Suppressor macrophage (primary cell): ENCODE measurements at places on chromosomes 16 and 17.

- DNase-seq, result no peak
Observed at GRCh38 chr17:57888311-57889216, 38.7 kb upstream of the MRPS23 start.

- DNase-seq, result peak; percentile 16
Observed at GRCh38 chr16:73713778-73714495, 582.7 kb upstream of the PSMD7 start.

GRCh38 chr16:71883168-71883848 is 674 bp downstream of the ZNF821 start:
- DNase-seq, result peak; percentile 10

DNA sequence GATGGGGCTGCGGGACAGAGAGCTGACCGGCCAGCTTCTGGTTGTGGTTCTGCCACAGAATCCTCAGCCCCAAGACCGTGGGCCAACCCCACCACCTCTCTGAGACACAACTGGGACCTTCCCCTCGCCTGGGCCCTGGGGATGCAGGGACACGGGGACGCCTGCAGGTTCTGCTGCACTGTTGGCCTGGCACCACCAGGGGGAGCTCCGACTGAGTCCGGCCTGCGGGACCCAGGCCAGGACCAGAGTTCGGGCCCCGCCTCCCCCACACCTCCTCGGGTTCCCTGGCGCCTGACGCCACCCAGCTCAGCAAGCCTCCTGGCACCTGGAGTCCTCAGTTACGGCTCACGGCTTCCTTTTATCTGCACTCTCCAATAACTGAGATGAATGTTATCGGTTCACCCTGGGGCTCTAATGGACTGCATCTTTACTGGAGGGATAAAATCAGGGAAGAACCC is 27.3 kb downstream of the TBC1D16 start:
- DNase-seq, result peak; percentile 87

DNA sequence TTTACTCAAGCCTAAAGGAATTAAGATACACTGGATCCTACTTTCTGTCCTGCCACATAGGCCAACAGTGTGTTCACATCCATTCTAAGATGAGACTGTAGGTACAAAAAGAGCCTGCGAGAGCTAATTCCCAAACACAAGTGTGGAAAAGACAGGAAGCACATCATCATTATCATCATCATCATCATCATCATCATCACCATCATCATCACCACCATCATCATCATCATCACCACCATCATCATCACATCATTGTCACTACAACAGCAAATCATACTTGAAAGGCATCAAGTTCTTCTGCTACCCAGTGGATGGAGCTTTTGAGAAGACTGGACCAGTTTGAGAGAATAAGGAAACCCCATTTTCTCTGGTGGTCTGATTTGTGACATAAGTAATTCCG is 268.1 kb downstream of the HS3ST3A1 start:
- DNase-seq, result no peak

GRCh38 chr17:73909186-73909585 is 264.9 kb upstream of the SDK2 start:
- DNase-seq, result no peak

- DNase-seq, result no peak
Observed at GRCh38 chr16:48394355-48394703, 9.1 kb upstream of the SIAH1 start.

DNA sequence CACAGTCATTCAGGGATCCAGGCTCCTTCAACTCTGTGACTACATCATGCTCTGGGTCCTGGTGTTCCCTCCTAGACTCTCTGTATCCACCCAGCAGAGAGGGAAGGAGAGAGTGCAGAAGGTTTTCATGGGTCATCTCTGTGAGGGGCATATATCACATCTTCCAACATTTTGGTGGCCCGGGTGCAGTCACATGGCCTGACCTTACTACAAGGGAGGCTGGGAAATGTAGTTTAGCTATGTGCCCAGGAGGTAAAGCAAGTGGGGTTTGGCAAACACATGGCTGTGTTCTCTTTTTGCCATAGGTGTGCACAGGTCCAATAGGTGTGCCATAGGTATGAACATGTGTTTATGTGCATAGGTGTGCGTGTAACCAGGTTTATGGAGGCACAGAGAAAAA is 222.2 kb upstream of the EEF2KMT start:
- no peak for DNase-seq

GRCh38 chr17:65790241-65790640 is 228.8 kb upstream of the AXIN2 start:
- DNase-seq, result no peak

DNA sequence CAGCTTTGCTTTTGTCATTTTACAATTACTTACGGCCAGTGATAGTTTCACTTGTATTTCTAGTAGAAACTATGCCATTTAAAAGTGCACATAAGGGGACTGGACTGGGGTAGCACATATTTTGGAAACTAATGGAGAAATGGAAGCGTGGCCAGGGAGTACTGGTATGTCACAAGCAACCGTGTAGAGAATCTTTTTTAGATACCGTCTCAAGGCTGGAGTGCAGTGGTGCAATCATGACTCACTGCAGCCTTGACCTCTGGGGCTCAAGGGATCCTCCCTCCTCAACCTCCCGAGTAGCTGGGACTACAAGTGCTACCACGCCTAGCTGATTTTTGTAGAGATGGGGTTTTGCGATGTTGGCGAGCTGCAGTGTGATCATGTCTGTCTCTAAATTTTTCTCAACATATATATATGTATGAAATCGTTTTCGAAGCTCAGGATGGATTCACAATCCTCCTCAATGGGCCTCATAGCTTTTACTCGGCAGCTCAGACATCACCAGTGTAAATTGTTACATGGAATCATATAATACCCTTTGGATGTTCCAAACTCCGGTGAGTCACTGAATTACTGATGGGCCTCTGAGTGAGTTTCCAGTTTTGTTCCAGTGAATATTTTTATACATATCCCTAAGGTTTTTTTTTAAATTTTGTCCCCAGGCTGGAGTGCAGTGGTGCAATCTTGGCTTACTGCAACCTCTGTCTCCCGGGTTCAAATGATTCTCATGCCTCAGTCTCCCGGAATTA is 51.7 kb downstream of the ZNF778 start:
- DNase-seq, result no peak

DNA sequence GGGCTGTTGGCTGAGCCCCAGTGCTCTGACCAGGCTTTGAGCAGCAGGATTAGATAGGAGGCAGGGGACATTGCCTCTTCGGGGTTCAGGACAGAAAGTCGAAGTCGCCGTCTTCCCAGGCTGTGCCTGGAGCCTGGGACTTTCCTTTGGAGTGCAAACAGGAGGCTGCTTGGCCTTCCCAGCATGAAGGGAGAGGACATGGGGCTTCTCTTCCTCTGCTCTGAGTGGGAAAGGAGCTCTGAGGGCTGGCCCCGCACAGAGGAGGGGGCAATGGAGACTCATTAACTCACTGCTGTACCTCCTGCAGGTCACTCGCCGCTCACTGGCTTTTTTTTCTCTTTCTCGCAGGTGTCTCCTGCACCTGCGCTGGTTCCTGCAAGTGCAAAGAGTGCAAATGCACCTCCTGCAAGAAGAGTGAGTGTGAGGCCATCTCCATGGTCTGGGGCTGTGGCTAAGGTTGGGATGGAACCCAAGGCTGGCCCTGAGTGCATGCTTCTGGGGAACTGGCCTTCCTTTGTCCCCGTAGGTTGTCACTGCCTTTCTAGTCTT is 642 bp downstream of the MT1F start:
- DNase-seq, result no peak

GRCh38 chr17:31269036-31269577 is 27.9 kb downstream of the OMG start:
- no peak for DNase-seq

DNA sequence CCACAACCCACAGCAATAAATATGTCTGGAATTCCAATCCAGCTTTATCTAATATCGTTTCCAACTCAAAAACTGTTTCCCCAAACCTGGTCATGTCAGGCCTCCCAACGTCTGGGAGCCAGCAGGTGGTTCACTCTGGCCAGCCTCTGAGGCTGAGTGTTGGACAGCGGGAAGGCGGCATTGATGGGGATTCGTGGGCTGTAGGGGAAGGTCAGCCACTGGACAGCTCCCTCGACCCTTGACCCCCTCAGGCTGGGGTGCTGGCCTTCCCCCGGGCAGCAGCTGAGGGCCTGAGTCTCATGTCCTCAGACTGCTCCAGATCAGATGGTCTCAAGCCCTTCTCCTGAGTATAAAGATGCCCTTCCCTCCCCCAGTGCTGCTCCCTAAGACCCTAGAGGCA is 50.2 kb downstream of the SDK2 start:
- no peak for DNase-seq

DNA sequence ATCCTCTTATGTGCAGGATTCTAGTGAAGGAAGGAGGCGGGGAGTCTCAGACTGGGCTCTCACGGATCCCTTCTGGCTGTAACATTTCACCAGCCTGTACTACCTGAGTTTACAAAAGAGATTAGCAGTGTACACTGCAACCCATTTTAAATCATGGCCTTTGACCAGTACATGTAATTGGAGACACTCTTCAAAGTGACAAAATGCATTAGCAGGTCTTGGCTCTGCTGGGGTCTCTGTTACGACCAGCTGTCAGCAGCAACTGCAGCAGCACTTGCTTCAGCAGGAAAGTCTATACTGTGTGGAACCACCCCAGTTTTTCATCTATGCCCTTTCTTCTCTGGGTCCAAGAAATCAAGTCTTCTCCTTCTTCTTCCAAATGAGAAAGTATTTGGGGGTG is 322.8 kb upstream of the ASIC2 start:
- no peak for DNase-seq

GRCh38 chr16:25052530-25052929 is 37.4 kb upstream of the ARHGAP17 start:
- DNase-seq, result no peak

GRCh38 chr16:55035029-55035428 is 104.4 kb downstream of the IRX5 start:
- peak; percentile 41 for DNase-seq

- DNase-seq, result no peak
Observed at GRCh38 chr17:2695961-2696760, 15.4 kb downstream of the CLUH start.

DNA sequence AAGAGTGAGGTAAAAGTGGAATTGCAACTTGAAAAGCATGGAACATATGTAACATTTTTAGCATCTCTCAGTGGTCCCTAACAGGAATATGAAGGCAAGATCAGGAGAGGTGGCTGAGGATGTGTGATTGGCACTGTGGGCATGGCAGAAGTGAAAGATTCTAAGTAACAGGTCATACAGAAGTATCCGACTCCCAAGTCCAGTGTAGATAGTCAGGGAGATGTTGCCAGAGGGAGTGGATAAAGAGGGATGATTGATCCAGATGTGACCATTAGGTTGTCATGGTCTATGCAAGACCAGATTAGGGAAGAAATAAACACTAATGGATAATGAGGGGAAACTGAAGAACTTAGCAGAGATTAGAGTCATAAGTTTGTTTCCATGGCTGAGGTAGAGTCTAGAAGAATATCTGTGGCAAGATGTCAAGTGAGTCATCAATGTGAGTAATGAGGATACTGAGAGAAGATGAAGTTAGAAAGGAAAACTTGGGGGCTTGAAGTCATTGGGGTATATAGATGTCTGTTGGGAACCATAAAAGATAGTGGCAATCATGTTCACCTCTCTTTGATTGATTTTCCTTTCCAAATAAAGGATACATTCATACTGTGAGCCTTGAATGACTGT is 23.9 kb upstream of the CAPNS2 start:
- DNase-seq, result peak; percentile 34

DNA sequence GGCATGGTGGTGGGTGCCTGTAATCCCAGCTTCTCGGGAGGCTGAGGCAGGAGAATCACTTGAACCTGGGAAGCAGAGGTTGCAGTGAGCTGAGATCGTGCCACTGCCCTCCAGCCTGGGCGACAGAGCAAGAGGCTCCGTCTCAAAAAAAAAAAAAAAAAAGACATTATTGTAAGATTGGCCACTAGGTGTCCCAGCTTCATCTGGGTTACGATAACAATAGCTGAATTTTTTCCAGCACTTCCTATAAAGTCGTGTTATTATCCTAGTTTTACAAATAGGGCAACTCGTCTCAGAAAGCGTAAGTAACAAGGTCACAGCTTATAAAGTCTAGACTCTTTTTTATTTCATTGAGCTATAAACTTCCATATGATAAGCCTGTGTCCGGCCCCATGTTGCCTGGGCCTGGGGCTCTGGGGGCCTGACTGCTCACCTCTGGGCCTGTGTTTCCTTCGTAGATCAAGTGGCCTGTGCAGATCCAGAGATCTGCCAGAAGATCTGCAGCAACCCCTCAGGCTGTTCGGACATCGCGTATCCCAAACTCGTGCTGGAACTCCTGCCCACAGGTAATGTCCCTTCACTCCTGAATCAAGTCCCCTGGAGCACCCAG is 60.5 kb downstream of the SLC5A11 start:
- DNase-seq, result no peak

DNA sequence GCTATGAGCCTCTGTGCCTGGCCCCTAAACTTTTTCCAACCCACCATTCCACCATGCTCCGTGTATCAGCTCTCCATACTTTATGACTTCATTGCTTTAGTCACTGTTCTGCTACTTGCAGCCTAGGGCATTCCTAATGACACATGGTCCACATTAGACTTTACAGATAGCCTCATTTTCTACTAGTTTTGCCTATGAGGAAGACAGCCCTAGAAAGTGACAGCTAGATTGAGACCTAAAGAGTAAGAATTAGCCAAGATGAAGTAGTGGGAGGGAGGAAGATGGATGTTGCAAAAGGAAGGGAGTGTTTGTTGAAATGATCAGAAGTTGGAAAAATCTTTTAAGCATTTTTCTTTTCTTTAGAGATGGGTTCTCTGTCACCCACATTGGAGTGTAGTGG is 11.0 kb downstream of the C16orf54 start:
- DNase-seq, result peak; percentile 80

- DNase-seq, result peak; percentile 47
Observed at GRCh38 chr17:17314501-17315071, 11.4 kb downstream of the NT5M start.

GRCh38 chr17:81911277-81911961 is at the start of gene PCYT2:
TSS of gene PCYT2 (minus strand) at chr17:81911399. CDS start at chr17:81911355, 44 bp downstream.
- DNase-seq, result peak; percentile 96

DNA sequence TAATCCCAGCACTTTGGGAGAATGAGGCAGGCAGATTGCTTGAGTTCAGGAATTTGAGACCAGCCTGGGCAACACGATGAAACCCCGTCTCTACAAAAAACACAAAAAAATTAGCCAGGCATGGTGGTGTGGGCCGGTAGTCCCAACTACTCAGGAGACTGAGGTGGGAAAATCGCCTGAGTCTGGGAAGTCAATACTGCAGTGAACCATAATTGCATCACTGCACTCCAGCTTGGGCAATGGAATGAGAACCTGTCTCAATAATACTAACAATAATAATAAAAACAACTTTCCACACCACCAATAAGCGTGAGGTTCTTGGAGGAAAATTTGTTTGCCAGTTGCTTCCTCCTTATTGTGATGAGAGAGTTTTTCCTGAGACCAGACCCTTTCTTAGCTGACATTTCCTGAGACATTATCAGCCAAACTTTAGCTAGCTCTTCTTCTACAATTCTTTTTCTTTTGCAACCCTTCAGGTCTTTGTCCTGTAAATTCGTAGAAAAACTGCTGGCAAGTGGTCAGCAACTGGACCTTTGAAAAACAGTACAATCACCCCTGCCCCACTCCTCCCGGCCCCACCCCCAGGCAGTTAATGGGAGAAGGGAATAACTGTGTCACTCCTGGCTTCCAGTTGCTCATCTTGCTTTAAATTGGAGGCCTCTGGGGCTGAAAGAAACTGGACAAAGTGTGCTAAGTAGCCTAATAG is 3.5 kb upstream of the EZH1 start:
- no peak for DNase-seq
